ENCODE measurements at places on chromosomes 11 and 22.
A peak's percentile ranks its signal among the peaks of the same experiment; 100 is the strongest.

DNA sequence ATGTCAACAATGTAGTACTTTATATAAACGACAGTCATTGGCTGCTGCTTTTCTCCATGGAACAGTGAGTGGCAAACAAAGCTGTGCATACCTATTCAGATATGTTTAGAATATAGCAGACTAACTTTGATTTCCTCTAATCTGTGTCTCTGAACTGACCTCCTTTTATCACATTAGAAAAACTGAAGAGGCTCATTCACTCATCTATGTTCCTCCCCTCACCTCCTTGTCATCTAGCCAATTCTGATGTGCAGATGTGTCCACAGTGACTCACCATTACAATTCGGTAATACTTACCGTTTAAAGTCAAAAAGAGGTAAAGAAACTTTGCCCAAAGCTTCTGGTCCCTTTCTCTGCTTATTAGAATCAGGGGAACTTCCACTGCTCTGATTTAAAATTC lies 51.5 kb upstream of the RPS13 start:
- no peak for DNase-seq

DNA sequence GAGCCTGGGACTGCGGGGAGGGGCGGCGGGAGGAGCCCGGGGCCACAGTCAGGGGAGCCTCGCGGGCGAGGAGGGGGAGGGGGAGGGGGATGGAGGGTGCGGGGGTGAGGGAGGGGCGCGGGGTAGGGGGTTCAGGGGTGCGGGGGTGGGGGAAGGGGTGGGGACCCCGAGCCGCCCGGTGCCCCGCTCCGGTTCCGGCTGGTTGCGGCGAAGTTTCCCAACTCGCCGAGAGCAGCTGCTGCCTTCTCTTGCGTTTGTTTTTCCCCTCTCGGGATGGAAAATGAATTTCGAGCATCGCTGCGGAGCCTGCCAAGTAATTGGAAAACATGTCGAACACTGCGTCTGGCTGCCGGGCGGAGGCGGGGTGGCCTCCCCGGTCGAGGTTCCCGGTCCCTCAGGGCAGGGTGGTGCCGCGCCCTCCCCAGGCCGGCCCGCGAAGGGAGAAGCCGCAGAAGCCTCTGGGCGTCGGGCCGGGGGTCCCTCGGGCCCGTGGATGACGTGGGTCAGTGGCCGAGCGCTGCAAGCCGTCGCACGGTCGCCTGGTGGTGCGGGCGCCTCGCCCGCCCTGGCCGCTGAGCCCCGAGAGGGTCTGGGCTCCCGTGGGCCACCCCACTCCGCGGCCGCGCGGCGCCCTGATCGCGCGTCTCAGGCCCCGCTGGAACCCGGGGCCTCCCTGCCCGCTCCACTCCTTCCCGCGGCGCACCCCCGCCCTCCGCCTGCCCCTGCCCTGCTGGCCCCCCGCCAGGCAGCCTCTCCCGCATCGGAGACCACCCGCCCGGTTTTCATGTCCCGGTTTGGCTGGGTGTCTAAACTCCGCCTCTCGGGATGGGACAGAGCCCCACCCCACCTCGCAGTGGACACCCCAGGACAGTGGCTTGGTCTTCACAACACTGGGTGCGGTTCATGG lies 12.1 kb downstream of the SPATA19 start:
- DNase-seq: no peak

DNA sequence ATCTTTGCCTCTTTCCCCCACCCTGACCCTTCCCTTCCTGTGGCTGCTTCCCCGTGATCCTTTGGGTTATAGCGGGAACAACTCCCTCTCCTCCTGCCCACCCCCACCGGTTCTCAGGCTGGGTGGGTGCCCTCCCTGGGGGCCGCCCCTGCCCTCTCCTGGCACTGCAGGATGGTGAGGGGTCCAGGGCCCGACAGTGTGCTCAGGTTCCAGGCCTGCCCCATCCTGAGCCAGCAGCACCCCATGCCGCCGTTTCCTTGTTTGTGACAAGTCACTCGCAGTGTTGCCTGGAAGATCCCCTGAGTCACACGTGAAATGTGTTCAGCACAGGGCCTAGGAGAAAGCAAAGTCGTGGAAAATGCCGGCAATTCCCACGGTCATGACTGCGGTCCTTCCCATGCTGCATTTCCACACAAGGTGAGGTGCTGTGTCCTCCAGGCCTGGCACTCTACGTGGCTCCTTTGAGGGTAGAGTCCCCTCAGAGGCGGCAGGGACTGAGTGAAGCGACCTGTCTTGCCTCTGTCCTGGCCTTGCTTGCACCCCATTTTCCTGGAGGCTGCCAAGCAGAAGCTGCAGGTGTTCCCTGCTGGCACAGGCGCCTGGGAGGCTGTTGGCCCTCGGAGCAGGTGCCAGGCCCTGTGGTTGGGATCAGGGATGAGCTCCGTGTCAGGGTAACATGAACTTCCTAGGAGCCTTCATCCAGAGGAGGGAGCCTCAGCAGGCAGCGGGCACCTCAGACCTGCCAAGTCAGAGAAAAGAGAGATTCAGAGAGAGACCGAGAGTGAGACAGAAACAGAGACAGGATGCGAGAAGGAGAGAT lies 80.5 kb upstream of the LINC01488 start:
- DNase-seq: no peak

GRCh38 chr11:9535189-9535781 lies 38.2 kb upstream of the WEE1 start:
- DNase-seq: no peak

DNA sequence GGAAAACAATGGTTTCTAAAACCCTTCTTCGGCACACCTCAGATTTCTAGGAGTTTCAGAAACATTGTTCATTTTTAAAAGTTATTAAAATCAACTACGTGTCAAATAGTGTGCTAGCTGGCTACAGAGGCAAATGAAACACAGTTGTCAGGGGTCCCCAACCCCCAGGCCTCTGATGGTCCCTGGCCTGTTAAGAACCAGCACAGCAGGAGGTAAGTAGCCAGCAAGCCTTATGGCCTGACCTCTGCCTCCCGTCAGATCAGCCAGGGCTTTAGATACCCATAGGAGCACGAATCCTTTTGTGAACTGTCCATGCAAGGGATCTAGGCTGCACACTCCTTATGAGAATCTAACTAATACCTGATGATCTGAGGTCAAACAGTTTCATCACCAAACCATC lies 648.2 kb downstream of the FAM181B start:
- DNase-seq: no peak

DNA sequence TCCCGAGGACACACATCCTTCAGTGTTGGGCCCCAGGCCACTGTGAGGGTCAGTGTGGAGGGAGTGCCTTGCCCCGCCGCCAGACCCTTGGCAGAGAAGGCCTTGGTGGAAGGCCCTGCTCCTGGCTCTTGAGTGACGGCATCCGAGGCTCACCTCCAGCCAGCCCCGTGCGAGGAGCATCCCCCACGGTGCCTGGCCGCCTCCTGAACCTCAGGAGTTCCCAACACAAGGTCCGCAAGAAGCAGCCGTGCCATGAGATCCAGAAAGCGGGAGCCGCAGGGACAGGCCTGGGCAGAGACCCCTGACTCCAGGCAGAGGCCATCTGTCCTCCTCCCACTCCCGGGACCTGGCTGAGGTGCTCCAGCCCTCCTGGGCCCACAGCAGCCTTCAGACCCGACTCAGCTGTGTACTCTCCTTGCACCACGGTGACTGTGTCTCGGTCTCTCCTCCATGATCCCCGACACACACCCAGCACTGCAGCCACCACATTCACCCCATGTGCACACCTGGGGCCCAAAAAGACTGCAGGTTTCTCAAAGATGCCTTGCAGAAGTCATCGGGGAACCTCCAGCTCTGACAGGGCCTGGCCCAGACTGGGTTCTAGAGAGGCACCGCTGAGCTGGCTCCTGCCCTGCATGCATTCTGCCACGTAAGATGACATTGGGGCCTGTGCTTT lies 870.2 kb downstream of the BRD1 start:
- DNase-seq: no peak

DNA sequence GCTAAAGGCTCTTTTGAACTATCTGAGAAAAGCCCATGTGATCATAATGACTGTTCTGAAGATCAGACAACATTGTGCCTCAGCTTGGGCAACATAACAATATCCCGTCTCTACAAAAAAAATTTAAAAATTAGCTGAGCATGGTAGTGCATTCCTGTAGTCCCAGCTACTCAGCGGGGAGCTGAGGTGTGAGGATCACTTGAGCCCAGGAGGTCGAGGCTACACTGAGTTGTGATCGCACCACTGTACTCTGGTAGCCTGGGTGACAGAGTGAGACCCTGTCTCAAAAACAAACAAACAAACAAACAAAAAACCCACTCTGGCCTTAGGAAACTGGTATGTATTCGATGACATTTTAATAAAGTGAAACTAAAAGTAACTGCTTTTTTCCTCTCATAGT lies 1526.8 kb upstream of the TENM4 start:
- DNase-seq: no peak

DNA sequence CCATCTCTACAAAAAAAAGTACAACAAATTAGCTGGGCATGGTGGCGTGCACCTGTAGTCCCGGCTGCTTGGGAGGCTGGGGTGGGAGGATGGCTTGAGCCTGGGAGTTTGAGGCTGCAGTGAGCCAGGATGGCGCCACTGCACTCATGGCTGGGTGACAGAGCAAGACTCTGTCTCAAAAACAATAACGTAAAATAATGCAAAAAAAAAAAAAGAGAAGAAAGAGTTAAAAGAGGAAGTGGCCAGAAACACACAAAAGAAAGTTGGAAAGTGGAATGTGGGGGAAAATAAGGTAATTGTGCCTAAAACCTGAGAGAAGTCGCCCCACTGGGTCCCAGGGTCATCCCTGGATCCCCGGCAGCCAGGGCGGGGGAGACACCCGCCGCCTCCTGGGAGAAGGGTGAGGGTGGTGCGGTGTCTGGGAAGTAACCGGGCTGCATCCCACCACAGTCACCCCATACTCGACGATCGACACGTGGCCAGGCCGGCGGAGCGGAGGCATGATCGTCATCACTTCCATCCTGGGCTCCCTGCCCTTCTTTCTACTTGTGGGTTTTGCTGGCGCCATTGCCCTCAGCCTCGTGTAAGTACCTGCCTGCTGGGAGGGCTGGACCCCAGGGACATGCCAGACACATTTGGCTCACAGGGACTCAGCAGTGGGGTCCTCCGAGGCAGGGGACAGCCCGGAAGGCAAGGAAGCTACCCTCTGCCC lies 8.1 kb downstream of the UPK3A start:
- DNase-seq: no peak

DNA sequence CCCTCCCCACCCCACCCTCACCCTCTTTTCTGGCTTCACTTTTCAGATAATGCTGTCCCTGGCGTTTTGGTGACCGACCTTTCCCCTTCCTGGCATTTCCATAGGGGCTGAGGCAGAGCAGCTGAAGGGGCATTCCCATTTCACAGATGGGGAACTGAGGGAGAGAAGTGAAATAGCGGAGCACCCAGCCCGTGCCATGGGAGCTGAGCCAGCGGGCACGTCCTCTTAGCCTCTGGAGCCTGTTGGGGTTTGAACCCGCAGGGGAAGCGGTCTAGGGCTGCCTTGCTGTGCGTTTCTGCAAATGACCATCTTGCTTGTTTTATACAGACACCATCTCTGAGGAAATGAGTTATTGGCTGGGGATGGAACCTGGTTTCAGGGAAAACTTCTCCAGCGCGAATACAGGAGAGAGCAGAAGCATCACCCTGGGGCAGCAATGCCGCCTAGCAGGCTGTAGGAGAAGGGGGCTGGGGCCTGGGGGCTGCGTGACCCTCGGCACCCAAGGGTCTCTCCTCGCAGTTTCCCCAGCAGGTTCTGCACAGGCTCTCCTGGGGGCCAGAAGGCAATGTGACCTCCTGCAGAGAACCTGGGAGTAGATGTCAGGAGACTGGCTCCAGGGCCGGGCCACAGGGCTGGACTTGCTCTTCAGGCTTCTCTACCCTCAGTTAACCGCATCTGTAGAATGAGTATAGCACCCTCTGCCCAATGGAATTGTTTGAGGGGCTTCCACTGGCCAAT lies 1.5 kb downstream of the PTPRJ start:
- no peak for DNase-seq

DNA sequence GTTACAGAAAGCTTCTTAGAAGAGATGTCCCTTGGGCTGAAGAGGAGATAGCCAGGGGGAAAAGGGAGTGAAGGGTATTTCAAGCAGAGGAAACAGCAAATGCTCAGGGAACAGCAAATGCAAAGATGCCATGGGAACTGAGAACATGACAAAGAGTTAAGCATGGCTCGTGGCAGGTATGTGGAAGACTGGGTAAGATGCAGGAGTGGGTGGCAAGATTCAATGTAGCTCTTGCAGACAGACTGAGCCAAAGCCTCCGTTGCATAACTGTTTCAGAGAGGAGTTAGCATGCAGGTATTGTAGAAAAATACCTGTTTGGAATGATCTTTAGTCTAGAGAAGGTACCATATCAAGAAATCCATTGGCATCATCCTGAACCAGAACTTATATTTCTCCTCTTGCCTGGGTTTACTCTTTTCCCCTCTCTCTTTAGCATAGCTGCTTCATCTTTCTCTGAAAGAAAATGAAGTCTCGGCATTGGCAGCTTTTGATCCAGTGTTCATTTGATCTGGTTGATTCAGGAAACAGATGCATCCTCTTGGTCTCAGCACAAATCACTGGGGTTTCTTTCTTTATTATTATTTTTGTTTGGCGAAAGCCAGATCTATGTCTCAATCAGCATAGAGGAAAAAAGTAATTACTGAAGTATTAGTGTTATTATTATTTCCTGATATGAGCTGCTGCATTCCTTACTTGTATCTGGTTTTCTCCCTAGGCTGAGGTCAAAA lies 41.7 kb upstream of the NUP160 start:
- no peak for DNase-seq

DNA sequence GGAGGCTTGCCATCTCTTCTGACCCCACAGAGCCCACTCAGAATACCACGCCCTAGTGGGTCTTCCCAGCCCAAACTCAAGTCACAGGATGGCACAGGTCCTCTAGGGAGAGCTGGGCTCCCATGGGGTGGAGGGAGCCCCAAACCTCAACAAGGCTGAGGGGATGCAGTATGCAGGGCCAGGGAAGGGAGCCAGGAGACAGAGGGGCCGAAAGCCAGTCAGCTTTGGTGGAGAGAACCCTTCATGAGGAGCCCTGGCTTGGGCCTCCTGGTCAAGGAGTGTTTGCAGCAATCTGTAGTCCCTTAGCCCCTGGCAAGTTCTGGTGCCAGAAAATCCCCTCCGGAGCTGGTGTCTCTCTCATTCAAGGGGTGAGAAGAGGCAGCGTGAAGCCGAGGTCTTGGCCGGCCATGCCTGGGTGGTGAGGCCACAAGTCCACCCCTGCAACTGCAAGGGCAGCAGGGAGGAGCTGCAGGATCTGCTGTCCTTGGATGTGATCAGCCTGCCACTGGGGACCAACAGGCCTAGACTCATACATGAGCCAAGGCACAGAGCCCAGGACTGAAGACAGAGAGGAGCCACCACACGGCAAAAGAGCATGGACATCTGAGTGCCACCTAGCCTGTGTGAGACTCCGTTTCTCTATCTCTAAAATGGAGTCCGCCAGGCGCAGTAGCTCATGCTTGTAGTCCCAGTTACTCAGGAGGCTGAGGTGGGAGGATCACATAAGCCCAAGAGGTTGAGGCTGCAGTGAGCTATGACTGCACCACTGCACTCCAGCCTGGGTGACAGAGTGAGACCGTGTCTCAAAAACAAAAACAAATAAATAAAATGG lies 24.1 kb downstream of the NEAT1 start:
- DNase-seq: peak; percentile 21

- DNase-seq: no peak
These were observed 61.8 kb downstream of the MCHR1 start for GRCh38 chr22:40741116-40741515.

GRCh38 chr11:111606986-111607385 lies 4.7 kb downstream of the SIK2 start:
- no peak for DNase-seq

- peak; percentile 3 for DNase-seq
These were observed 55.2 kb downstream of the FLRT1 start for GRCh38 chr11:64090806-64091516.

- no peak for DNase-seq
These were observed 50.2 kb upstream of the FGF3 start for GRCh38 chr11:69869311-69869939.

- no peak for DNase-seq
These were observed 10.7 kb upstream of the IGSF22 start for GRCh38 chr11:18736590-18737148.

- no peak for DNase-seq
These were observed 37.2 kb upstream of the ADSL start for GRCh38 chr22:40308999-40309573.
